ENCODE measurements at places on chromosomes 1 and 21.

GRCh38 chr1:118992868-118993699, 4.9 kb upstream of the TBX15 start:
- DNase-seq: no peak

- no peak for DNase-seq
Observed at GRCh38 chr21:17925899-17926298, 106.7 kb upstream of the C21orf91 start.

DNA sequence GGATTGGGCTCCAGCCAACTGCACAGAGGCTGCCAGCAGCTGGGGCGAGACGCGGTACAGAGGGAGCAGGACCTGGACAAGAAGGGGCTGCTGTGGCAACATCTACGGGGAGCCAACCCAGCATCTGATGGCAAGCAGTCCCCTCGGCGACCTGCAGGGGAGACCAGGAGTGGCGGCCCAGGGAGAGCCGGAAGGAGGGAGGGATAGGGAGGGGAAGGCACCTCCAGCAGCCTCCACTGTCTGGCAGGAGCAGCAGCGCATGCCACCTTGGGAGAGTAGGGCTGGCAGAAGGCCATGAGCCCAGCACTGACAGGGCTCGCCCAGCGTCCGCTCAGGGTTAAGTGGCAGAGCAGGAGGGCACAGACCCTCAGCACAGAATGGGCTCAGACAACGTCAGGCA, 17.3 kb downstream of the CHD5 start:
- DNase-seq: no peak

GRCh38 chr1:115158181-115158580, 68.9 kb upstream of the TSPAN2 start:
- DNase-seq: peak; percentile 87

GRCh38 chr1:192474080-192474683, 101.4 kb upstream of the RGS1 start:
- no peak for DNase-seq

GRCh38 chr1:53645690-53646078, 93.3 kb downstream of the GLIS1 start:
- DNase-seq: no peak

Measured in esophagus muscularis mucosa (tissue), 4 donors.